NCI-H1436 treated with DMSO at 0.1 percent for 48 hours (cell line): ENCODE measurements at places on chromosomes 3 and 15.

- DNase-seq: no peak
Observed at GRCh38 chr3:139286825-139287224, 57.0 kb upstream of the MRPS22 start.

DNA sequence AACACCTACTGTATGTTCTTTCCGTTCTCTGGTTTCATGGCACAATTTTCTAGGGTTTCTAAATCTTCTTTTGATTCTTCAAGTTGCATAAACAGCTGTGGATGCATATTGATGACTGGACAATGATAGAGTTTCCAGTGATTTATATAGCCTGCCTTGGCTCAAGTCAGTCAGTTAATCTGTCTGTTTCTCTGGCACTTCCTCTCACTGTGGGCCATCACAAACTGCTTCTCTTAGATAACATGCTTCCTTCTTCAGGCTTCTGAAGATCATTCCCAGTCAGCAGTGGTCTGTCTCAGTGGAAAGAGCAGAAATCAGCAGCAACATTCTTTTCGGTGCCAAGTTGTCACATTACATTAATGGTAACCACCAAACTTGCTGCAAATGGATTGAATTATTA, 207.2 kb downstream of the RYR3 start:
- no peak for DNase-seq

GRCh38 chr3:154294016-154294415, 30.3 kb downstream of the DHX36 start:
- DNase-seq: no peak

GRCh38 chr15:88049506-88049905, 207.0 kb downstream of the NTRK3 start:
- no peak for DNase-seq

DNA sequence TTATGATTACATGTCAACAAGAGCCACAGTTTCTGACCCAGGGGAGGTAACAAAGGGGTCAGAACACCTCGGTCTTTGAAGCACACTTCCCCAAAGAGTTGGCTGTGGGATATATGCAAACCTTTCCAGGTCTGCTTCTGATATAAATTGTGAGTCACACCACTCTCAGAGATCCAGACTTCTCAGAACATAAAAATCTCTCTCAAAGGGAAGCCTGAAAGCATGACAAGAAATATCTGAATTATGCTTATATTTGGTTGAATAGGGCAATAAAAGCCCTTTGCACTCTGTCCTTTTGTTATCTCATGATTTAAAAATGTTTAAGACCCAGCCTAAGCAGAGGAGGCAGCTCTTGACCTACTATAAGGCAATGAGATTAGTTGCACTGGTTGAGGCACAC, 56.8 kb downstream of the MYH15 start:
- DNase-seq: no peak

GRCh38 chr3:10224794-10225665, 23.2 kb upstream of the TATDN2 start:
- no peak for DNase-seq

GRCh38 chr3:35065891-35066290, 573.4 kb upstream of the ARPP21 start:
- no peak for DNase-seq

- DNase-seq: peak; percentile 43
Observed at GRCh38 chr3:97793420-97794019, 28.3 kb upstream of the CRYBG3 start.

- no peak for DNase-seq
Observed at GRCh38 chr15:67399925-67400324, 121.0 kb upstream of the C15orf61 start.

GRCh38 chr3:78273326-78273725, 1233.4 kb downstream of the ROBO2 start:
- DNase-seq: no peak

DNA sequence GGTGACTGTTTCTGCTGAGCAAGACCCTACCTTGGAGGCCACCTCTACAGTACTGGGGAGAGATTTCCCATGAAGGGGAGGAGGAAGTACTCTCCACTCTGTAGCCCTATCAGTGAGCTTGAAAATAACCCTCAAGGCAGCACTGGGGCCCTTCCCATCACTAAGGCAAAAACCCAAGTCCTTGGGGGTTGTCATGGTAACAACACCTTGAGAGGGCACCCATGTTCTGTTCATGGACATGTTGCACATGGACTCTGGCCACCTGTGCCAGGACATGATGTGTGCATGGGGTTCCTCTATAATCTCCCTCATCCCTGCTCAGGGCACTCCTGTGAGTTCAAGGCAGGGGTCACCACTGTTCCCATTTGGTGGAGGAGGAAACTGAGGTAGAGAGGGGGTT, 10.9 kb upstream of the CDC25A start:
- DNase-seq: no peak

GRCh38 chr3:123672429-123673146, 87.7 kb upstream of the HACD2 start:
- no peak for DNase-seq

DNA sequence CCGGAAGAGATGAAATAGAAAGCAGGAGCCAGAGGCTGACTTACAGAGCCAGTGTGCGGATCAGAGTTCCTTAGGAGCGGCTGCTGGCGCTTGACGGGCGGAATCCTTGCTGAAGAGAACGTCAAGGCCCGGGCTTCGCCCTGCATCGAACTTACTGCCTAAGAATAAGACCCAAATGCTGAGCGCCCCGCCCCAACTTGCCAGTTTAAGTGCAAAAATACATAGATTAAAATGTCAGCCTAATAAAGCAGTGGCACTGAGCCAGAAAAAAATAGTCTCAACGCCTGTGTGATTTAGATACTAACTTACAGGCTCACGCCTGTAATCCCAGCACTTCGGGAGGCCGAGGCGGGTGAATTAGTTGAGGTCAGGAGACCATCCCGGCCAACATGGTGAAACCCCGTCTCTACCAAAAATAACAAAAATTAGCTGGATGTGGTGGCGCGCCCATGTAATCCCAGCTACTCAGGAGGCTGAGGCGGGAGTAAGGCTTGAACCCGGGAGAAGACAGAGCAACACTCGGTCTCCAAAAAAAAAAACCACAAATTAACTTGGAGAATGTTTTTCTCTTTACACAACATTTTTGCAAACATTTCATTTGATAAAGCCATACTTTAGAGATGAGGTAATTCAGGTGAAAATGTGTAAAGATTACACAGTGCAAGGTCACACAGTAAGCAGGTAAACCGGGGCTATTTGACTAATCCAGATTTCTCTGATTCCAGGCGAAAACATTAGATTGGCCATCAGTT, 1.2 kb upstream of the UBP1 start:
- no peak for DNase-seq

- no peak for DNase-seq
Observed at GRCh38 chr3:125003369-125003853, 52.4 kb downstream of the HEG1 start.

DNA sequence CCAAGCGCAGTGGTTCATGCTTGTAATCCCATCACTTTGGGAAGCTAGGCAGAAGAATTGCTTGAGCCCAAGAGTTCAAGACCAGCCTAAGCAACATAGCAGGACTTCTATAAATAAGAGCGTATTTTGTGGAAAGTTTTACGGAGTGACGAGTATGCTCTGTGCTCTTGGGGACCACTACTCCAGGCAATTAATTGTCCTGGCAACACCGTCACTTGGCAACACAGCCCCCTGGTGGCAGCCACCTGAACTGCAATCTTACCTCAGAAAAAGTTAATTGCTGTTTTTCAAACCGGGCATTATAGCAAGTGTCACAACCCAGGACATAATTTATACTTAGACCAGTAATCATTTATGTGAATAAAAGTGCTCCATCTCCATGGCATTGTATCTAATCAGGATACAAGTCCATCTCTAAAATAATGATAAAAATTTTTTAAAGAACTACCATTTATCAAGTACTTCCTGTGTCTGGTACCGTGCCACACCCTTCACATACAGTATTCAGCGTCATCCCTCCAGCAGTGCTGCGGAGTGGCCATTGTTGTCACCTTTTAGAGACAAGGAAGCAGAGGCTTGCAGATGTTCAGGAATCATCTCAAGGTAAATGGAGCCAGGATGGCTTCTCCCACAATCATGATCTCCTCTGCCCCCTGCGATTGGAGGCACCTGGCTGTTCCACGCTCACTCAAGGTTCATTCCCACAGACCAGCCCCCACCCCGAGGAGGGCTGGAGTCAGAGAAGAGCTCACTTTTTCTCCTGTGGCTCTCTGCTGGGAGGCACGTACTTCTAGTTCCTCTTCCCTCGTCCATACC, 34.5 kb downstream of the PLA2G4D start:
- DNase-seq: no peak
